ENCODE measurements at places on chromosomes 7 and 10.

GRCh38 chr10:132220061-132220460 lies 33.3 kb downstream of the DPYSL4 start:
- no peak for DNase-seq

DNA sequence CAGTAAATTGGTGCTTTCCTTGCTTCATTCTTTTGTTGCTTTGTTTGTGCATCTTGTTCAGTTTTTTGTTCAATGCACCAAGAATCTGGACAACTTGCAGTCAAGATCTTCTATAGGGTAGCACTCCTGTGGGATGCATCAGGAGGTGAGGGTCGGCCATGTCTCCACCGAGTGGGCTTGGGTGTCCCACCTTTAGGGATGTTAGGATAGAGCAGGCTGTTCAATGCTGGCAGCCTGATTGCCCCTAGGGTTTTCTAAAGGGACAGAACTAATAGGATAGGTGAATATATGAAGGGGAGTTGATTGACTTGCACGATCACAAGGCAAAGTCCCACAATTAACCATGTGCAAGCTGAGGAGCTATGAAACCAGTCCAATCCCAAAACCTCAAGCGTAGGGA lies 109.9 kb downstream of the GLRX3 start:
- DNase-seq: no peak

DNA sequence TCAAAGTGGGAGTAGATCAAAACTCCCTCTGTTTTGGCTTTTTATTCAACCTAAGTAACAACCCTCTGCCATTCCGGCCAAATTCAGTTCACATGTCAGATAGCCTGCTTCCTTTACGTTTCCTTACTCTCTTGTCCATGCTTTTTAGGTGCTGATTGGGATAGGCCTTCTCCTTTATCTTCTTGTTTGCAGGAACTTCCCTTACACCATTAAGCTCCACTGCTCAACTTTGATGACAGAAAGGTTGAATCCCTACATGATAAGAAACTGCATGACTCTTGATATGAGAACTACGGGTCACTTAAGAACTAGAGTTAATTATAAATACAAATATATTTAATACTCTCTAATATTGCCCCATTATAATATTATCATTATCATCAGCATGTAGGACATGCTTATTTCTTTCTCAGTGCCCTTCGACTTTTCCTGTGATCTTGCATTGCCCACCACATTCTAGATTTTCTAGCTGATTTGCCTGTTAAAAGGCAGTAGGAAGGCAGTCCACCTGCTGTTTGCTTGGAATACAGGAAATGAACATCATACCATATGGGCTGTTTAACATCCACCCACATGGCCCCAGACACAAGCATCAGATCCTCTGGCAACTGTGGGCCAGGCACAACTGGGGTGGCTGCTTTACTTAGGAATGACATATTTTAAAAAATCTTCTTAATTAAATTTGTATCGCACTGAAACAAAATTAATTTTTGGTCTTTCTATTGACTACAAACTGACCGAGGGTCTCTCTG lies 59.7 kb upstream of the CCDC6 start:
- no peak for DNase-seq

GRCh38 chr7:158061884-158062656 lies 525.6 kb downstream of the PTPRN2 start:
- no peak for DNase-seq

DNA sequence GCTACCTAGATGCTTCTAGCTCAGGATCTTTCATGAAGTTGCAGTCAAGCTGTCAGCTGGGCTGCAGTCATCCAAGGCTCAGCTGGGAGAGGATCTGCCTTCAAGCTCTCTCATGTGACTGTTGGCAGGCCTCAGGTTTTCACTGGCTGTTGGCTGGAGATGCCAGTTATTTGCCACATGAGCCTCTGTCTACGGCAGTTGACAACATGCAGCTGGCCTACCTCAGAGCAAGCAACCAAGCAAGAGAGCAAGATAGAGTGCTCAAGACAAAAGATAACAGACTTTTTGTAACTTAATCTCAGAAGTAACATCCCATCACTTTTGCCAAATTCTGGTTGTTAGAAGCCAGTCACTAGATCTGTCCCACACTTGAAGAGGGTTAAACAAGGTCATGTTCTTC lies 125.8 kb downstream of the TPST1 start:
- no peak for DNase-seq

DNA sequence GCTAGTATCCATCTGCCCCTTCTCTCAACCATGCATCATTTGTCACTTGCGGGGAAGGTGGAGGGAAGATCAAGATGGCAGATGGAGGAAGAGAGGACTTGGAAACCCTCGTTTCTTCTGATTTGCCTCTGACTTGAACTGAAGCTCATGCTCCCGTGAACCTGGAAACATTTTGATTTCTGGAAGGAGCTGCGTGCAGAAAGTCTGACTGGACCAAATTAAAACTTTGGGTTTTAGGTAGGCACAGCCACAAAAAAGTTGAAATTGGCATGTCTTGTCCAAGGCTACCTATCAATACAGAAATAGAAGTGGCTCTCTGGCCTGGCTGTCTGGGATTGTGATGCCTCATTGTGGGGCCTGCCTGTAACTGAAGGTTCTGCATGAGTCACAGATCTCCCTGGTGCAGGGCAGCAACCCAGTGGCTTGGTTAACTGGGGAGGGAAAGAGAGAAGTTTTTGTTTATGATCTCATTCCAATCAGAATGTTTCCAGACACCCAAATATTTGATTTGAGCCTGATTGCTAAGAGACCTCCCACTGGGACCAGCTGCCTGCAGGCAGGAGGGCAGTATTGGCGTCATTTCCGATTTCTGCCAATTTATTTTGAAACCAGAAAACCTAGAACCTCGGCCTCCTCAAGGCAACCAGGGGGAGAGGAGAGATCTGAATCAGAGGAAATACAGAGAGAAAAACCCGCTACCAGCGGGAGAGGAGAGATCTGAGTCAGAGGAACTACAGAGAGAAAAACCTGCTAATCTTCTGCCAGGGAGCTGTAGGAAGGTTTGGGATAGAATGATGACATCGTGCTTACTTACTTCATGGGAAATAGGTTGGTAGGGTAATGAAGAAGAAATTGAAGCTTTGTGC lies 363.6 kb downstream of the ANKRD30A start:
- no peak for DNase-seq

- no peak for DNase-seq
Observed at GRCh38 chr7:139646566-139646965, 123.1 kb downstream of the CLEC2L start.

GRCh38 chr7:152411389-152411788 lies 24.4 kb downstream of the KMT2C start:
- no peak for DNase-seq
